ENCODE measurements at places on chromosomes 13 and 19.

DNA sequence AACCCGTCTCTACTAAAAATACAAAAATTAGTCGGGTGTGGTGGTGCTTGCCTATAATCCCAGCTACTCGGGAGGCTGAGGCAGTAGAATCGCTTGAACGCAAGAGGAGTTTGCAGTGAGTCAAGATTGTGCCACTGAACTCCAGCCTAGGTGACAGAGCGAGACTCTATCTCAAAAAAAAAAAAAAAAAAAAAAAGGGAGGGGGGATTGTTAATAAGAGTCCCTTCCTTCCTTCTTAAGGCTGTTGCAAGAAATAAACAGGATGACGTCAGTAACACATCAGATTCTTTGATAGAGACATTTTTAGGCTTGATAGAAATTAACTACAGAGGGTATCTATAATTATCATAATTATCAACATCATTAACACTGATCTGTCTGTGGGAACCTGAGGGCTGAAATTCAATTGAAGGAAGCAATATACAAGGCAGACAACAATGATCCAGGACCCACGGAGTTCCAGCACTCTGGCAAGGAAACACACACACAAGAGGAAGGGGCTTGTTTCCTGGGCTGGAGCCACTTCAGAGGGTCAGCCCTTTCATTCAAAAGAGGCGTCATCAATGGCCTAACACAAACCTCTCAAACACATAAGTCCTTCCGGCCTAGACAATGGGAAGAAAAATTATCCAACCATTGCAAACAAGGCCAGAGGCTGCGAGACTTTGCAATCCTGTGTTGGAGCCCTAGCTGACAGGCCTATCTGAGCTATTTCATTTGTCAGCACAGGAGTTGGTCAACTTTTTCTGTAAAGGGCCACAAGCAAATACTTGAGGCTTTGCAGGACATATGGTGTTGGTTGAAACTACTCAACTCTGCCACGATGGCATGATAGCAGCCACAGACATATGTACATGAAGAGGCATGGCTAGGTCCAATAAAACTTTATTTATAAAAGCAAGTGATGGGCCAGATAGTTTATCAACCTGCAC is 105.2 kb downstream of the INSR start:
- DNase-seq, result no peak

DNA sequence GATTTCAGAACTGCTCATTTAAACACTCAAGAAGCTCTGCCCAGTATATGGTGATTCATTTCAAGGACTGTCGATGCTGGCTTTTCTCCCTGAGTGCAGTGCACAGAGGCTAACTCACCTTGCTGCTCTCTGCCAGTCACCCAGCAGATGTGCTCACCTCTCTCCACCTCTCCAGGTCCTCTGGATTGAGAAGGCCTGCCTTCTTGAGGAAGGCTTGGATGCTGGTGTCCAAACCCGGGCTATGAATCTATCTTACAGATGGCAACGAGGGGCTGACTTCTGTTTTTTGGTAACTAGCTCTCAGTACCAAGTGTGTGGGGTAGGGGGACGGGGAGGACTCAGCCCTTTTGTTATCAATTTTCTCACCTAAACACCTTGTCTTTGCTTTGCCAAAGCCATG is 47.6 kb downstream of the TEX29 start:
- DNase-seq, result no peak

- DNase-seq, result no peak
These were observed 1046.9 kb downstream of the UQCRFS1 start for GRCh38 chr19:28166025-28166424.

GRCh38 chr19:23698711-23699520 is 11.9 kb upstream of the ZNF675 start:
- no peak for DNase-seq

DNA sequence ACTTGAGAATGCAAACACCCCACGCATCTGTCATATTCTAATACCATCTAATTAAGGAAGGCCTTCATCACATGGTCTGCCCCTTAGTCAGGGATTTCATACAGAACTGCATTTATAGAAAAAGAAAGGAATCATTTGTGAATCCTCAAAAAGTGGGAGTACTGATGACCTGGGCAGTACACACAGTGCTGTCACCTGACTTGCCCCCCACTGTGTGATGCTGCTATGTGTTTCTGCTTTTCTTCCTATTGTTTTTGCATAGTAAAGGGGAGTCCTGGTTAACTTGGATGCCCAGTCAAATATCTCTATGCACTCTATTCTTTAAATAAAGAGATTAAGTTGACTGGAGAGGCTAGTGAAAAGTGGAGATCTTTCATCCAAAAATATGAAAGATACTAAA is 1921.2 kb upstream of the PRR20A start:
- DNase-seq, result no peak

GRCh38 chr19:15471639-15472101 is 7.3 kb upstream of the RASAL3 start:
- DNase-seq, result no peak

DNA sequence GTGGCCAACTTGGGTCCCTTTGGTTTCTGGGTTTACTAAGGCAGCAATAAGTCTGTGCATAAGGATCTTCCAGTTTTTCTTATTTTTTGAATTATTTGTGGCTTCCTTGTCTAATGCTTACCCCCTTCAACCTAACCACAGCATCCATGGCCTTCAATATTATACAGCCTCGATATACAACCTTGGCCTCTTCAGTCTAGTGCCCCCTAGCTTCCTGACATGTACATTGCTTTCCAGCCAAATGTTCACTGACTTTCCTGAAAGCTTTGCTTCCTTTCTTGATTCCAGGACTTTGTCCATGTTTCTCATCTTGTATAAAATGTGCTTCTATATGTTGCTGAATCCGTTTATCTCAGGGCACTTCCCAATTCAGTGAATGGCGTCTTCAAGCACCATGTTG is 310.1 kb downstream of the OLFM4 start:
- no peak for DNase-seq

GRCh38 chr13:111031531-111031961 is 83.6 kb upstream of the ARHGEF7 start:
- peak; percentile 82 for DNase-seq

GRCh38 chr13:88066847-88067246 is 395.7 kb downstream of the SLITRK5 start:
- no peak for DNase-seq

- DNase-seq, result no peak
These were observed 407.7 kb downstream of the LMO7 start for GRCh38 chr13:76043874-76044273.

- no peak for DNase-seq
These were observed 617.5 kb upstream of the KLF12 start for GRCh38 chr13:74751739-74752138.

DNA sequence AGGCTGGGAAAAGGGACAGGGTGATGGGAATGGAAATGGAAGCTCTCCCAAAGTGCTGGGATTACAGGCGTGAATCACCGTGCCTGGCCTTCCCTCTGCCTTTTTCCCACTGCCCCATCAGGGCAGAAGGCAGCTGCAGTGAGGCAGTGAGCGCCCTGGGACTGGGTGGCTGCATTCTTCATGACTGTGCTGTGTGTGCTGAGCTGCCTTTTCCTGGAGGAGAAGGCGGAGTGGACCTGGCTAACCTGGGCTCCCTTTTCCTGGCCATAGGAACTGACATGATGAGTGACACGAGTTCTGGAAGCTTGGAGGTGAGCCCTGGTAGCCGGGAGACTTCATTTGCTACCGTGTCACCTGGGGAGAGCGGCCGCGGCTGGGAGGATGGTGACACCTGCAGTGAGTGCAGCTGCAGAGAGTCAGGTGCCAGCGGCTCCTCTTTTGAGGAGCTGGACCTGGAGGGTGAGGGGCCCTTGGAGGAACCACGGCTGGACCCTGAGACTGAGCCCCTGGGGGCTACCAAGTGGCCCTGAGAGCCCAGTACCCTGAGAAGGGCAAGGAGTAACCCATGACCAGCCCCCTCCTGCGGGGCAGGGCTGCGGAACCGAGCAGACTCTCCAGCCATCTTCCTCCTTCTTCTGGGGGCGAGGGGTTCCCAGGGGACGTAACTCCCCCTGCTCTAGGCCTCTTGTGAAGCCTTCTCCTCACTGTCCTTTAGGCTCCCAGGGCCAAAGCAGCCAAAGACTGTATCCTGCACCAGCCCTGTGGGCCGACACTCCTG is 26.3 kb upstream of the ZNF492 start:
- DNase-seq, result no peak

DNA sequence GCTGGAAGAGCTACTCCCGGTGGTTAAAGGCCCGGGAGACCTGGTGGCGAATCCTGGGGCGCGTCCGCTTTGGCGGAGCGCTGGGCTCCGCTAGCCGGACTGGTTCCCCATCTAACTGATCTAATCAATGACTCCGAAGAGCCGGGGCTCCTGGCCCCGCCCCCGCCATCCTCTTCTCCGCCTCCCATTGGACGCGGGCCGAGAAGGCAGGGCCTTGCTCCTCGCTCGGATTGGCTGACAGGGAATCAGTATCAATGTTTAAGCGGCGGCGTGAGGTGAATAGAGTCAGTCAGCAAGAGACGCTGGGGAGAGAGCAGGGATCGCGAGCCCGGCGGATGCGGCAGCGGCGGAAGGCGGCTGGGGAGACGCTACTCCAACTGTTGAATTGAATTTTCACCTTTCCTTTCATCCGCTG is 1.7 kb upstream of the PCDH17 start:
- DNase-seq, result peak; percentile 33

DNA sequence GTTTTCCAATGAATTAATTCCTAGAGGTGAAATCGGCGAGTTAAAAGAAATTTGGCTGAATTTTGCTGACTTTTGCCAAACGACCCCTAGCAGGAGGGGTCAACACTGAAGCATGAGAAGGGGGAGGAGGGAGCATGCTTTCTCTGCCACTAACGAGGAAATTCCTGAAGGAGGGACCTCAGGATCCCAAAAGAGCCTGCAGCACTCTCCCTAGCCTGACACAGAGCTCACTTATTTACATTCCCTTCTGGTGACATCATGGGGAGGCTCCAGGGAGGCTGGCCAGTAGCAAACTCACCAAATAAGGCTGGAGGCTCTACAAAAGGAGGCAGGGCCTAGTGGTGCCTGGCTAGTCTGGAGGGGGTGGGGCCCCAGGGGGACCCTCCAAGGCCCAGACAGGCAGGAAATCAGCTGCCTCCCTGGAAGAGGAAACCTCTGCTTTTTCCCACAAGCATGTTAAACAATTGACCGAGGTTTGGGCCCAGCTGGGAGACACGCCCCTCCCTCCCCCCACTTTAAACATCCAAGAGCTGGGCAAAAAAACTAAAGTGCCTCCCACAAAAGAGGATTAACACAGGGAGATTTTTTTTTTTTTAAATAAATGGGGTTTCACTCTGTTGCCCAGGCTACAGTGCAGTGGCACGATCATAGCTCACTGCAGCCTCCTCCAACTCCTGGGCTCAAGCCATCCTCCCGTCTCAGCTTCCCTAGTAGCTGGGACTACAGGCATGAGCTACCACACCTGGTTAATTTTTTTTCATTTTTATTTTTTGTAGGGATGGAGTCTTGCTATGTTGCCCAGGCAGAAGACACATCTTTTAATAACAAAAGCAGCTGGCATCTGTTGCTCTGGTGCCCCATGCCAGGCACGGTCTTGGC is 2.1 kb downstream of the DAPK3 start:
- no peak for DNase-seq

DNA sequence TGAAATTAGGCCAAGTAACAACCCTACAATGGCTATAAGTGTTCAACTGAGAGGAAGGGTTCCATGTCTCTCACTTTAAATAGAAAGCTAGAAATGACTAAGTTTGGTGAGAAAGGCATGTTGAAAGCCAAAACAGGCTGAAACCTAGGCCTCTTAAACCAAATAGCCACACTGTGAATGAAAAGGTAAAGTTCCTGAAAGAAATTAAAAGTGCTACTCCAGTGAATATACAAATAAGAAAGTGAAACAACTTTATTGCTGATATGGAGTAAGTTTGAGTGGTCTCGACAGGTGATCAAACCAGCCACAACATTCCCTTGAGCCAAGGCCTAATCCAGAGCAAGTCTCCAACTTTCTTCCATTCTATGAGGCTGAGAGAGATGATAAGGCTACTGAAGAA is 209.6 kb downstream of the KLF12 start:
- DNase-seq, result no peak

DNA sequence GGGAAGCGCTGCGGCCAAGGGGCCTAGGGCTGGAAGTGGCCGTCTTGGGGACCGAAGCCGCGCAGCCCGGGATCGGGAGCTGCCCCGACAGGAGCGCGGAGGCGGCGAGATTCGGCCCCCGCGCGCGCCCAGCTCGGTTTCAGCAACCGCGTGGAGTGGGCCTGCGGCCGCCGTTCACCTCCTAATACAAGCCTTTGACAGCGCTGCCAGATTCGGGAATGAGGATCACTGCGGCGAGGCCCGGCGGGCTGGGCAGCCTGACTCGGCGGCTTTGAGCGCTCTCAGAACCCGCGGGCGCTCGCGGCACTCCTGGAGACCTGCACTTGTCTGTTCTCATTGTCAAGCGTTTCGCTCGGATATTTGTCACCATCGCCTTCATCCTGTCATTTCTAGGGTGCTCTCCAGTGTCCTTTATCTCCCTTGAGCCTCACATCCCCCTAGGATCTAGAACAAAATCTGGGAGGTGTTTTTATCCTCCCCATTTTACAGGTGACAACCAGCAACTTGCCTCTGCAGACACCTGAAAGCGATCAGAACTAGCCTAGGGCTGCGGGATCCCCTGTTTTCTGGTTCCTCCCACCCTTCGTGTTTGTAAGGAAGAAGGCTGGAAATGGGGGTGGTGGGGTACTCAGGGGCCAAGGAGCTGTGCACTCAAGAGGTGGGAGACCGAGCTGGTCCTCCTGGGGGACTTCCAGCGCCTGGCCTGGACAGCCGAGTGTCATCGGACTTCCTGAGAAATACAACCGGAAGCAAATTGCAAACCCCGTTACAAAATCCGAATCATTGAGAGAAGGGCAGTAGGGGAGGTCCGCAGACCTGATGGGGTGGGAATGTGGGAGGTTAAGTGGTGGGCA is 1.5 kb upstream of the CDX2 start:
- no peak for DNase-seq

DNA sequence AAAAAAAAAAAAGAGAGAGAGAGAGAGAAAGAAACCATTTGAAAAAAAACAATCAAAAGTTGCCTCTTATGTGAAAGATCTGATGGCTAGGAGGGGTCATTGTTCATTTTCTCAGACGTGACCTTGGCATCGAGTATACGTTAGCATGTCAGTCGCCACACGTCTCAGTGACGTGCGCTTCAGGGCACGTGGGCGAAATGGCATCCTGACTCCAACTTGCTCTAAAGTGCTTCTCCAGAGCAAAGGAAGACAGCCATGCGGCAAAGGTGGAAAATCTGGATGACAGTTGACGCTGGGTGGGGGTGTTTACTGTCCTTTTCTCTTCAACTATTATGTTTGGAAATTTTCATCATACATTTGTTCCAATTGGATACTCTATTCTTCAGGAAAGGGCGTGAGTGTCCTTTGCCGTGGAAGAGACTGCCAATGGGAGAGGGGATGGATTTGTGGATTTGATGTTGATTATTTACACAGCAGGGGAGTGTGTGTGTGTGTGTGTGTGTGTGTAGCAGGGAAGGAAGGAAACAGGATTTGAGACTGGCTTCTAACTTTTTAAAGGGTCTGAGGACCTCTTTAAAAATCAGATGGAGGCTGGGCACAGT is 25.0 kb downstream of the KLF2 start:
- no peak for DNase-seq

DNA sequence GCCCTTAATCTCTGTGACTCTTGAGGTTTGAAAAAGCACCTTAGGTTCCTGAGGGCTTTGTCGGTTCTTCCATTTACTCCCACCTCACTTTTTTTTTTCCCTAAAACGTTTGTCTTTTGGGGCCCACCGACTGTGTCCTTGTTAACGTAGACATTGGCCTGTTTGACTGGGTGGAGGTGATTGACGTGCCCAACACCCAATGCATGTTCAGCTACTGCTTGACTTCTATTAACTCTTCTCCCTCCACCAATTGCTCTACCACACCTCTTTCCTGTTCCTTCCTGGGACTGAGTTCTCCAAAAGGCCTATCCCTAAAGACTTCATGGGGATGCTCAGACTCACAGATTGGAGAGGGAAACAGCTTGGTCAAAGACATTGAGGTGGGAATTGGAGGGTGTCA is 17.3 kb downstream of the CKM start:
- no peak for DNase-seq

GRCh38 chr19:33840783-33841182 is 44.1 kb downstream of the KCTD15 start:
- DNase-seq, result no peak

Measured in activated CD4-positive, alpha-beta memory T cell treated with anti-CD3 and anti-CD28 coated beads, Interleukin-2, amount 10 ng/mL, durations not matched to agents 7 days and 5 days (primary cell).